ENCODE measurements at places on chromosomes 5 and 9. TPM values are rescaled to one million over a fixed set of nuclear protein-coding genes. Genes with fewer than 3 reads are reported as not detected.

GRCh38 chr9:75148561-75148960, 60.2 kb downstream of the OSTF1 start:
- DNase-seq: no peak

DNA sequence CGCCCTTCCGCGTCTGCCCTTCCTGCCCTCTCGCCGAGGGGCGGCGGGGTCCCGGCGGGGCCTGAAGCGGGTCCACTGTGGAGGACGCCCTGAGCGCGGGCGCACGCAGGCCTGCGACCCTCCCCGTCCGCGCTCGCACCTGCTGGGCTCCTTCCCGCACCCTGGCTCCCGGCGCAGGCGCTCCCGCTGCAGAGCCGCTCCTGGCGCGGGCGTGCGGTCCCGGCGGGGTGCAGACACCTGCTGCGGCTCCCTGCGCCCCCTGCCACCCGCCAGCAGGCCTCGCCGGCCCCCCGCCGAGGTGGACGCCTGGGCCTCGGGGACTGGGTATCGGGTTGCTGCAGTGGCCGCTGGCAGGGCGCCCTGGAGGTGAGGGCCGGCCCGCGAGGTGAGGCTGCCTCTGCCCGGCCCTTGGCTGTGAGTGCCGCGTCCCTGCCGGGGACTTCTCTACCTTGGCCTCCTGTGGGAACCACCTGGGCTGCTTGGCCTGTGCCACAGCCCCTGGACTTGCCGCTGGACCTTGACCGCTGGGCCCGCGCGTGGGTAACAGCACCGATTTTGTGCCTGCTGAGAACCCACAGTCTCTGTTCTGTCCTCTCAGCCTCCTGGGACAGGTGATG, 627 bp downstream of the ARRDC1 start:
- DNase-seq: no peak

- no peak for DNase-seq
These were observed 169.3 kb downstream of the INSYN2B start for GRCh38 chr5:169811023-169811422.

GRCh38 chr9:78296201-78296892, 578 bp upstream of the PSAT1 start:
- DNase-seq: no peak

DNA sequence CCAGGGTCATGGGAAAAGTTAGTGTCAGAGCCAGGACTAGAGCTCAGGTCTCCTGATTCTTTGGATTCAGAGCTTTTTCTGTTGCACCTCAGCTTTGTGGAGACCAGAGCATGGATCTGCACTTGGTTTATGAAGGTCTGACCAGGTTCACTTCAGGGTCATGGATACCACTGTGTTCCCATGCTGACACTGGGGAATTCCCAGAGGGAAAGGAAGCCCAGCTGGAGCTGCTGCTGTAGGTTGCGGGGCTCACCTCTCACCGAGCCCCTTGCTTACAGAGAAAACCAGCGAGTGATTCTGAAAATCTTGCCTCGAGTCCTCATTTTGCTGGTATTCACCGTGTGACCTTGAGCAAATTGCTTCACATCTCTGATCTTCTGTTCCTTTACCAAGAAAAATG, 83.0 kb downstream of the RGS3 start:
- no peak for DNase-seq

DNA sequence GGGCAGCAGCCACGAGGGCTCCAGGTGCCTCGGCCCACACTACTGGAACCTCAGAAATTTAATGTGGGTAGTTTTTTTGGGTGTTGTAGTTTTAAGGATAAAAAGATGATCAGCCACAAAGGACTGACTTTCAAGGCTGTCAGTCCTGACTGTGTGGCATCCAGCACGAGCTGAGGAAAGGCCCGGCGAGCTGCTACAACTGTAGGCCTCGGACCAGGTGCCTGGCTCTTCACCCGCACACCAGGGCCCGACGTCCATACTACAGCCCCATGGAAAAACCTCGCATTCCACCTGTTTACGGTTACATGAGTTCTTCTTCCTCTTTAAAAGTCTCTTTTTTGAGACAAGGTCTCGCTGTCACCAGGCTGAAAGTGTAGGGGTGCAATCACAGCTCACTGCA, 2.6 kb downstream of the CLPTM1L start:
- DNase-seq: no peak

GRCh38 chr9:108259917-108260675, 595.7 kb downstream of the ACTL7B start:
- DNase-seq: no peak

DNA sequence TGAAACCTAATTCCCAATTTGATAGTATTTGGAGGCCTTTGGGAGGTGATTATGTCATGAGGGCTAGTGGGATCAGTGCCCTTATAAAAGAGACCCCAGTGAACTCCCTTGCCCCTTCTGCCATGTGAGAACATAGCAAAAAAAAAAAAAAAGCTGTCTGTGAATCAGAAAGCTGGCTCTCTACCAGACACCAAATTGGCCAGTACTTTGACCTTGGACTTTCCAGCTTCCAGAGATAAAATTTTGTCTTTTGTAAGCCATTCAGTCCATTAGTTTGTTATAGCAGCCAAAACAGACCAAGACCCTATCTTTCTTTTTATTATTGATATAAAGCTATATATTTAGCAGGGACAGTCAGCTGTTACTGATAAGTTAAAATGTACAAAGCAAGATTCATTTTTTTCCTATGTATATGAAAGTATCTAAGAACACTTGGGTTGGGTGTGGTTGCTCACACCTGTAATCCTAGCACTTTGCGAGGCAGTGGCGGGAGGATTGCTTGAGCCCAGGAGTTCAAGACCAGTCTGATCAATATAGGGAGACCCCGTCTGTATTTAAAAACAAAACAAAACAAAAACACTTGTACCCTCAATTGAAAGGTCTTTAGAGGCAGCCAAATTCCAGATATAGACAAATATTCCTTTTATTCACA, 8.1 kb upstream of the C5orf24 start:
- no peak for DNase-seq

The ARL14EPL gene
- 1.0 TPM for total RNA-seq

The RAB3C gene
- total RNA-seq: not detected

The PLCXD3 gene
- total RNA-seq: not detected

The GPR21 gene
- 1.2 TPM for total RNA-seq

The RNF208 gene
- total RNA-seq: 0.49 TPM

The GPX8 gene
- total RNA-seq: not detected

The PCDHA12 gene
- not detected for total RNA-seq

Data from CD8-positive, alpha-beta T cell (primary cell).